Glutamatergic neuron (in vitro differentiated cells): ENCODE measurements at places on chromosomes 4 and X.

DNA sequence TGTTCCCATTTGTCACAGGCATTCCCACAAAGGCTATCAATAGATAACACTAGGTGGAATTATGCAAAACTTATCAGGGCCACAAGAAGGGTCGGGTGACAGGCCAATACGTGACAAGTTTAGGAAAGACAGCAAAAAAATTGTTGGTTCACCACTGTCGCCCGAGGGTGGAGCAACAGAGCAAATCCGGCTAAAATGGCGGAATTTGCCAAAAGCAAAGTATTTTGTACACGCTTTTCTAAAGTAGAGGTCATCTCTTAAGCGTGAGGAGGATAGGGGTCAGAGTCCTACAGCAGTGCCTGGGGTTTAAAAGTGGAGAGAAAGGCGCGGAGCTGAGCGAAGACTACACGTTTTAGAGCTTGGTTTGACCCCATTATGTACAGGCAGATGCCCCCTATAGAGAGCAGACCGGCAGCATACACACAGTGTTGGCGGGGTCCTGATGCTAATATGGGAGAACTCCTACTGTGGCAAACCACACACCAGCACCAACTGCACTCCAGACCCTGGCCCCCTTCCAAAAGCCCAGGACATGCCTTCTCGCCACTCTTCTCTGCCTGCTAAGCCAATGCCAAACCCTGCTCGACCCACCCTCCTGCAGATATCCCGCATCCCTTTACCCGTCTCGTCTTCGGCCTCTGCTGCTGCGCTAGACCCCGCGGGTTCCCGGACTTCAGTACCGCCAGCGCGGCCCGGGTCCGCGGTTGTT is 733 bp downstream of the CCNA2 start:
- peak; percentile 28 for DNase-seq

DNA sequence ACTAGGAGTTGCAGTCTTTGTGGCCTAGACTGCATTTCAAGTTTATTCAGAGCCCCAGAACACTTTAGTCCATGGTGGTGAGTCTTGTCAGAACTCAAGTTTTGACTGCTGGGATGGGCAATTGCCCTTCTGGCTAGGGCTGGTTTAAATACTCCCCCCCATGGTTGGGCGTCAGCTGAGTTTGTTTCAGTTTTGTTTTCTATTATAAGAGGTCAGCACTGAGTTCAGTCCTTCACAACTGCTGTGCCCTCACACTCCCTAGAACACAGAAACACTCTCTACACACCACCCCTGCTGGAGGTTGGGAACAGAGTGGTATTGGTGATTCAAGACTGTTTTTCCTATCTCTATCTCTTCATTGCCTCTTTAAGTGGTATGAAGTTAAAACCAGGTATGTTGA is 217.0 kb downstream of the GUCY2F start:
- no peak for DNase-seq

GRCh38 chr4:97411356-97411755 is 731.9 kb downstream of the STPG2 start:
- no peak for DNase-seq

- DNase-seq, result no peak
These were observed 567.4 kb upstream of the CPEB2 start for GRCh38 chr4:14434916-14435315.

GRCh38 chrX:96474741-96475125 is 209.9 kb upstream of the DIAPH2 start:
- DNase-seq, result no peak

DNA sequence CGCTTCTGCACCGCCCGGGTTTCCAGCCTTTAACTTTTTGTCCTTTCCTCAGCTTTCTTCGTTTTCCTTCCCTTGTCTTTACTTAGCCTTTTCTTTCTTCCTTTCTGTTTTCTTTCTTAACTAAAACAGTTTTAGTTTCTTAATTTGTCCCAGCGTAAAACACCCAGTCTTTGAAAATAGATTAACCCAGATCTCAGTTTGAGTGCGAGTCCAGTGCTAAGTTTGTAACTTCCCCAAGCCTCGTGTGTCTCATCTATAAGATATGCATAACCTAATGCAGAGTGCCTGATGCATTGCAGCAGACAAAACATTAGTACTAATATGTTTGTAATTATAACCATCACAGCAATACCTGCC is 460 bp upstream of the GEMIN8 start:
- DNase-seq, result no peak

- no peak for DNase-seq
These were observed 60.9 kb downstream of the BMP15 start for GRCh38 chrX:50971395-50971794.

DNA sequence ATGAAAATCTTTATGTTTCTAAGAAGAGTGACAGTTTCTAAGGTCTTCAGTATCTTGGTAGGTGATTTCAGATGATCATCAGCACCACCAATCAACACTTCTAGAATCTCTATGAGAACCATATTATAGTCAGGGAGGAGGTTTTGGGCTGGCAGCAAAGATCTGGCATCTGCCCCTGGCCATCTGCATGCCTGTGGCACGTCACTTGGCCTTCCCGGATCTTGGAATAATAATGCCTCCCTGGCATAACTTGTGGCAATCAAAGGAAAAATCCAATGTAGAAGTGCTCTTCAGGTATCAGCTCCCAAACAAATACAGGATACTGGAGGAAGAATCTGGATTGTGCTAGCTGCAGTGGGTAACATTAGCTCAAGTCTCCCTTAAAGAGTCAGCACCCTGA is 57.3 kb downstream of the RASL11B start:
- DNase-seq, result no peak

GRCh38 chr4:153215921-153216320 is 11.7 kb downstream of the TRIM2 start:
- no peak for DNase-seq

GRCh38 chr4:103429283-103429682 is 231.1 kb upstream of the CENPE start:
- no peak for DNase-seq

DNA sequence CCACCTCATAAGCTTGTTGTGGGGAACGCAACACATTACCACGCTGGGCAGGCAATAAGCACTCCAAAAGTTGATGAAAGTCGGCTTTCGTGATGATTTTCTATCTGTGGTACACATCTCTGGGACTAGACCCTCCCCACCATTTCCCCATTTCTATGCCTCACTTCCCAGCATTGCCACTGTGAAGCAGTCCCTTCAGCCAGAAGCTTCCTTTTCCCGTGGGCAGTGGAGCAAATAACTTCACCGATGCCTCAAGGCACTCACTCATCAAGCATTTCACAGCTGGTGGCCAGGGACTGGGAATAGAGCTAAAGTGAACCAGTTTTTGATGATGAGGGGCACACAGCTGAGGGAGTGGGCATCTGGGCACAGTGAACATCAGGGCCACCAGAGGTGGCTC is 18.9 kb downstream of the C4orf50 start:
- no peak for DNase-seq

- DNase-seq, result no peak
These were observed 19.0 kb downstream of the FHL1 start for GRCh38 chrX:136166221-136166855.

DNA sequence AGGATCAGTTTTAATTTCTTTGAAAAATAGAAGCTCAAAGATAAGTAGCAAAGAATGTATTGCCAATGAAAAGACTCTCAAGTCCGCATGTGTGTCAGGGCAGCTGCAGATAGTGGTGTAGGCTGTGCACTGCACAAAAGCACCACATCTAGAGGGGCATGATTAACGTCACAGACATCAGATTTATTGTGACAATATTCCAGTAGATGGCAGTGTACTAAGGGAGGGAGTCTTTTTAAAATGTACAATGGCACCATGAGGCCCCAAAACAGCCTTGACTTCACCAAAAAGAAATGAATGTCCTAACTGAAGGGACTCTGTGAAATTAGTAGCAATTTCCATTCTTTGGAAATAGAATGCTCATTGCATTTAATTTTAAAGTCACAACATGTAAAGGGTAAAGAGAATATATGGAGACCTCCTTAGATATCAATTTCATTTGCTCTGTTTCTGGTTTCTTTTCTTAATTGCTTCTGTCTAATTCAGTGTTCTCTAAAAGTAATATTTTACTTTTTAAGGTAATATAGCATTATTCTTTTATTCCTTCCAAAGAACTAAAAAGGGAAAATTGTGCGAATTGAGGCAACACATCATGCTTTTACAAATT is 98.4 kb downstream of the ZNF827 start:
- no peak for DNase-seq

- DNase-seq, result peak; percentile 76
These were observed 2.5 kb upstream of the HTRA3 start for GRCh38 chr4:8267077-8267476.

GRCh38 chr4:90187148-90187884 is 60.1 kb downstream of the CCSER1 start:
- DNase-seq, result no peak

DNA sequence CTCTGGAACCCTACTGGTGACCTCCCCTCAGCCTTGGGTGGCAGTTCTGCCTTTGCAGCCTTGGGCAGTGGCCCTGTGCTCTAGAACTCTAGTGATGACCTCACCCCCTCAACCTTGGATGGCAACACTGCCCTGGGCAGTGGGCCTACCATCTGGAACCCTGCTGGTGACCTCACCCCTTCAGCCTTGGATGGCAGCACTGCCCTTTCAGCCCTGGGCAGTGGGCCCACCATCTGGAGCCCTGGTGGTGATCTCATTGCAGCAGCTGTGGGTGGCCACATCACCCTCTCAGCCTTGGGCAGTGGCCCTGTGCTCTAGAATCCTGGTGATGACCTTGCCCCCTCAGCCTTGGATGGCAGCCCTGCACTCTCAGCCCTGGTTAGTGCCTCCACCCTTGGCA is 129.3 kb downstream of the RBMX2 start:
- no peak for DNase-seq

GRCh38 chr4:164639001-164639400 is 114.9 kb upstream of the SMIM31 start:
- DNase-seq, result no peak

- DNase-seq, result no peak
These were observed 14.1 kb downstream of the PSAPL1 start for GRCh38 chr4:7420661-7421040.

DNA sequence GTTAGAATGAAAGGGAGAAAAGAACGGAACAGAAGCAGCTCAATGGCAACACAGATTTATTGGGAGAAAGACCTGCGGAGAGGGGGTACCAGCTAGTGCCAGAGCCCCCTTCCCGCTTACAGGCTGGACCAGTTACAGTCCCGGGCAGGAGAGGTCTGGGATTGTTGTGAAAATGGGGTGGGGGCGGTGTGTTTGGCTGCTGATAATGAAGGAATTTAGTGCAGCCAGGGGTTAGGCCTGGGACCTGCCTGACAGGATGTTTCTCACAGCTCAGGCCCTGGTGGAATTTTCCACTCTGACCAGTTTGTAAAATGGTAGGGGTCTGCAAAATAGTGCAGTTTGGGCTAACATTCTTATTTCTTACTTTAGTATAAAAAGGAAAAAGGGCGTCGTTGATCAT is 75.4 kb upstream of the SPIN4 start:
- no peak for DNase-seq

DNA sequence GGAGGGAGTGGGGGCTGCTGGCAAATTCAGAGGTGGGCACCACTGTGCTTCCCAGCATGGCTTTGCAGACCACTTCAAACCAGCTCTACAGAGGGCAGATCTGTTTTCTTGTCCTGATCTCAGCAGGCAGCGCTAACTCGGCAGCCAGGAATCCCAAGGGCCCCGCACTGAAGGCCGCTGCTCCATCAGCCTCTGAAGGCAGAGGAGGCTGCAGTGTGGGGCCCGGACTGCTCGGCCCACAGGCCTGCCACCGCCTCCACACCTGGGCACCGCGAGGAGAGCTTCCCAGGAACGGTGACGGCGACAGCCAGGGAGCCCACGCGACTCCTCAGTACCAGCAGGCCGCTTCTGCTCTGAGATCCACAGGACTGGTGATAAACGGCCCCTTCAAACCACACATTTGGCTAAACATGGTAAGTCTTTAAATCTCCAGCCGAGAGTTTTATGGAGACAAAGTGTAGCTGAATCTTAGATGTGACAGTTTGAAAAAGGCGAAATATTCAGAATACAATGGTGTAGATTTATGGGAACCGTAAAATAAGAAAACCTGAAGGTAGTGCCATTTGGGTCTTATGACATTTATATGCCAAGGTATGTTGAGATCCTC is 23.6 kb downstream of the DCTD start:
- peak; percentile 62 for DNase-seq

DNA sequence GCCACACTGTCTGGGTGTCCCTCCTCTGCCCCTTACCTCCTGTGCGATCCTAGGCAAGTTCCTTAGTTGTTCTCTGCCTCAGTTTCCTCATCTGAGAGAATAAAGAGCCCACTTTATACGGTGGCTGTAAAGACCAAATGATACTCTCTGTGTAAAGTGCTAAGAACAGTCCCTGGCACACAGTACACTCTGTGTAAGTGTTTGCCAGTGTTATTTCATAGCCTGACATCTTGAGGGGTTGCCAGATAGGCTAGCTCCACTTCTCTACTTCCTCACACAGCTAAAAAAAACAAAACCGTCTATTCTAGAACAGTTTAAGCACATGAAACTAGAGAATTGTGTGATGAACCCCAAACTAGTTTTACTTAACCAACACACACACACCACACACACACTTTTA is 17.1 kb downstream of the SPON2 start:
- no peak for DNase-seq

GRCh38 chrX:72127332-72127731 is 4.4 kb downstream of the RTL5 start:
- no peak for DNase-seq

GRCh38 chr4:101141230-101141629 is 206.1 kb downstream of the PPP3CA start:
- DNase-seq, result no peak

GRCh38 chr4:41572956-41573355 is 35.0 kb downstream of the LIMCH1 start:
- DNase-seq, result no peak

DNA sequence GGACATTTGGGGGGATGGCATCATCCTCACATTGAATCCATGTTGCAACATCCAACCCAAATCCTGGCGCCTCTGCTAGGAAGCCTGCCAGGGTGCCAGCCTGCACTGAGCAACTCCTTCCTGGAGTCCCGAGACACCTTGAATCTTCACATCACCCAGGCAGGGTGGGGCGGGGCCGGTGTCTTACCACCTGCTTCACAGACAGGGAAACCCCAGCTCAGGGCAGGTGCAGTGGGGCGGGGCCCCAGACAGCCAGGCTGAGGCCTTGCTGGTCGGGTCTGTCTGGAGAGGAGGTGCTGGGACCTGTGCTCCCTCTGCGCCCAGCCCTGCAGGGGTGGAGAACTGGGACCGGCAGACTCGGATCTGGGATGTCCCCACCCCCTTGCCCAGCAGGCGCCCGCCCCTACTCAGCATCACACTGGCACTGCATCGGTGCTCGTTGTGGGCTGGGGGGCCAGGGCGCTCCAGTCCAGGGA is 31.5 kb upstream of the HTRA3 start:
- DNase-seq, result no peak

DNA sequence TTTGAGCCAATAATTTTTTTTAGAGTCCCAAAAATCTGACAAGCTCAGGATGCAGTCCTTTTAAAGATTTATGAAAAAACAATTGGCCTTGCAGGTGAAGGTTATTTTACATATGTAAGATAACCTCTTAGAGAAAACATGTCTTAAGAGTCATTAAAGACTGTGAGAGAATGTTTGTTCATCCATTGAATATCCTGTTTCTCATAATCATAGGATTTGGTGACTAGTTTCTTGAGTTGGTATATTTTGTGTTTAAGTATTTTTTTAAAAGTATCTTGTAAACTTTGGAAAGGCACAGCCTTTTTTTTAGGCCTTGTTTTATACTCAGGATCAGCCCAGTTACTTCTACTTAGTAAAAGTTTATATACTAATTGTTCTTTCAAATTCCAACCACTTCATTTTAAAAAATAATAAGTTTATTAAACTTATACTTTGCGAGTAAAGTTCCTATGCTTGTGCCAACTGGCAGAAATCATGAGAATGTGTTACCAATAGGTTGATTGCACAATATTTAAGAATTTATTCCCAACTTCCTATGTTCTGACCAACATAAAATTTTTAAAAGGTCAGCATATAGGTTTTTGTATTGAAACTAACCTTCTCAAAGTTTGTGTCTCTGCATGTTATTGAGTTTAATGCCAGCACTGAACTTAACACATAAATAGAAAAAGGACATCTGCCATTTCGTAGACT is 40.0 kb upstream of the ARSJ start:
- no peak for DNase-seq
